ENCODE measurements at places on chromosomes 7 and 10. TPM values are rescaled to one million over a fixed set of nuclear protein-coding genes. Genes with fewer than 3 reads are reported as not detected.

DNA sequence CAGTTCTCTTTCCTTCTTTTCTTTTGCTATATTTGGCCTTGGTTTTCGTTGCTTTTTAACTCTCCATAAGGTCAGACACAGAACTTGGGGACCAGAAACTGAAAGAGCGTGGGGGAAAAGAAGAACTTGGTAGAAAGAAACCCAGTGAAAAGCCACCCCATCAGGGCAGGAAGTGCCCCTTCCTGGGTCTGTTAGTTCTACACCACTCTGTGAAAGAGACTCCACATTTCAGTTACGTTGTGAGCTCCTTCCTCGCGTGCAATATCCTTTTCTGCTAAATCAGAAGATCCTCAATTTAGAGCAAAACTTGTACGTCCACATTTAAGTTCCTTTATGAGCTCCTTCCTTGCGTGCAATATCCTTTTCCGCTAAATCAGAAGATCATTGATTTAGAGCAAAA, 220.6 kb upstream of the FOXK1 start:
- DNase-seq: no peak
- H3K4me1 ChIP-seq: no peaks in the 10 kb centered on the region
- H3K36me3 ChIP-seq: no peaks in the 10 kb centered on the region
- no peak overlapping the region for H3K27ac ChIP-seq
- H3K27me3 ChIP-seq: no peaks in the 10 kb centered on the region
- H3K4me3 ChIP-seq: no peak overlapping the region

DNA sequence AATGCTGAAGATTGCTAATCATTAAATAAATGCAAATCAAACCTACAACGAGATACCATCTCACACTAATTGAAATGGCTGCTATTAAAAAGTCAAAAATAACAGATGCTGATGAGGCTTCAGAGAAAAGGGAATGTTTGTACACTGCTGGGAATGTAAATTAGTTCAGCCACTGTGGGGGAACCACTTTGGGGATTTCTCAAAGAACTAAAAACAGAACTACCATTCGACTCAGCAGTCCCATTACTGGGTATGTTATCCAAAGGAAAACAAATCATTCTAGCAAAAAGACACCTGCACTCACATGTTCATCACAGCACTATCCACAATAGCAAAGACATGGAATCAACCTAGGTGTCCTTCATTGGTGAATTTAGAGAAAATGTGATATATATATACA, 379.0 kb upstream of the CNTNAP2 start:
- no peak overlapping the region for H3K4me3 ChIP-seq
- no peak for DNase-seq
- H3K27me3 ChIP-seq: no peaks in the 10 kb centered on the region
- no peak overlapping the region for H3K27ac ChIP-seq
- H3K4me1 ChIP-seq: no peaks in the 10 kb centered on the region

- H3K27me3 ChIP-seq: no peaks in the 10 kb centered on the region
- no peak overlapping the region for H3K4me3 ChIP-seq
- H3K4me1 ChIP-seq: no peaks in the 10 kb centered on the region
Measured at GRCh38 chr7:28551331-28551730, 139.0 kb downstream of the CREB5 start.

- no peaks in the 10 kb centered on the region for H3K27me3 ChIP-seq
- no peak overlapping the region for H3K4me3 ChIP-seq
- no peaks in the 10 kb centered on the region for H3K36me3 ChIP-seq
- no peak for DNase-seq
Measured at GRCh38 chr10:99832439-99832838, 50.0 kb downstream of the ABCC2 start.

DNA sequence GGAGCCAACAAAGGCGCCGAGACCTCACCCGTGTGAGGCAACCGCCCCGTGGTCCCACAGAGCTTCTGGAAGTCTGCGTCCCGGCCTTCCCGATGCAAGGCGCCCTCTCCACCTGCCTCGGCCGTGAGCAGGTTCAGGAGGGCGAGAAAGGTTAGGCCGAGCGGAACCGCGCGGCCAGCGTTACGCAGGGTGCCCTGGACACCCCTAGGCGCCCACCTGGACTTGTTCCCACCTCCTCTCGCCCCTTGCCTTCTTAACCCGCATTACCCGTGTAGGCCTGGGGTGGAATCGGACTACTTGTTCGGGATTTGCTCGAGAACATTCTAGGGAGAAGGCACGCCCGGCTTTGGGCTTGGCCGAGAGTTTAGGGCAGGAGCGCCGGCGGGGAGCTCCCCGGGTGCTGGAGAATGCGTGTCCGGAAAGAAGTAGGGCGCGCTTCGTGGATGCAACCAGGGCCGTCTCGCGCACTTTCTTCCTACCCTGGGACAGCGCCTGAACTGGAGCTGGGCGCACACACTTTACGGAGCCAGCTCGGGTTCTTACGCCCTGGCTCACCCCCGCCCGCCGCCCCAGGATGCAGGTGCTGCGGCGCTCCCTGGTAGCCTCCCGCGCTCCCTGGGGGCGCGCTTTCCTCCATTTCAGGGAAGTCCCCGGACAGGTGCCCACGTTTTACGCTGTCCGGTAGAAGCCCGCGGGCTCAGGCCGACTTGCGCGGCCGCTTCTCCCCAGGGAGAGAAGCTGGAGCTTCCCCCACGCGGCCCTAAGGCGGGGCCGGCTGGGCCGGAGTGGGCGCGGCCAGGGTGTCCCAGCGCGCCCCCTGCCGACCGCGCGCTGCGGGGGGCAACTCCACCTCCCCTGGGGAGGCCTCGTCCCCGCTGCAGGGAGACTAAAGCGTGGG, 74.5 kb downstream of the INSIG1 start:
- H3K36me3 ChIP-seq: no peaks in the 10 kb centered on the region
- DNase-seq: no peak
- peaks cover 30% of the 10 kb centered on the region for H3K4me1 ChIP-seq
- H3K4me3 ChIP-seq: no peak overlapping the region

GRCh38 chr7:129210256-129210988, 14.4 kb upstream of the AHCYL2 start:
- peak; percentile 38 for DNase-seq
- no peaks in the 10 kb centered on the region for H3K4me1 ChIP-seq
- H3K4me3 ChIP-seq: no peak overlapping the region
- no peaks in the 10 kb centered on the region for H3K36me3 ChIP-seq

GRCh38 chr10:62638062-62638477, 166.4 kb upstream of the ADO start:
- H3K36me3 ChIP-seq: no peaks in the 10 kb centered on the region
- H3K4me1 ChIP-seq: peaks cover 22% of the 10 kb centered on the region
- no peak for DNase-seq

GRCh38 chr7:129255800-129256199, 31.0 kb downstream of the AHCYL2 start:
- no peaks in the 10 kb centered on the region for H3K27me3 ChIP-seq
- H3K27ac ChIP-seq: no peak overlapping the region
- no peaks in the 10 kb centered on the region for H3K36me3 ChIP-seq
- no peak for DNase-seq
- H3K4me1 ChIP-seq: peaks cover 6% of the 10 kb centered on the region
- no peak overlapping the region for H3K4me3 ChIP-seq

DNA sequence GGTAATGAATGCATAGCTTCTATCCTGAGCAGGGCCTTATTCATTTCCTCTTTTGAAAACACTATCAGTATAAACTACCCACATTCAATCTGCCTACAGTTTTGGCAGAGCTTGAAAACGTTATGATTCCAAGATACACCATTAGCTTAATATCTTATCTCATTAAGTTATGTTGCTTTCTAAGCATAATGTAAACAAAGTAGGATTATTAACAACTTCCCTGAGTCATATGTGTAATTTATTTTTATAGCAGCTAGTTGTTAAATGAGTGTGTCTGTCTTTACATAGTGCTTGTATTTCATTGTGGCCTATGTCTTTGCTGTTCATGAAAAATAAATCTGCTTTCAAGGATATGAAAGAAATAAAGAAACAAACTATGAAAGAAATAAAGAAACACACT, 106.2 kb upstream of the DLX6 start:
- H3K27me3 ChIP-seq: peaks cover 2% of the 10 kb centered on the region
- DNase-seq: no peak
- H3K4me3 ChIP-seq: no peak overlapping the region

- H3K4me1 ChIP-seq: no peaks in the 10 kb centered on the region
- no peaks in the 10 kb centered on the region for H3K36me3 ChIP-seq
- no peak overlapping the region for H3K4me3 ChIP-seq
Measured at GRCh38 chr10:132269266-132270230, 38.2 kb downstream of the STK32C start.

- peaks cover 4% of the 10 kb centered on the region for H3K27me3 ChIP-seq
- H3K36me3 ChIP-seq: no peaks in the 10 kb centered on the region
- H3K4me3 ChIP-seq: no peak overlapping the region
- no peak for DNase-seq
Measured at GRCh38 chr10:118564652-118565051, 30.8 kb downstream of the PRLHR start.

ADGRA1 gene
- not detected for polyA plus RNA-seq

KIF11 gene
- 2.5 TPM for polyA plus RNA-seq

NRG3 gene
- not detected for polyA plus RNA-seq
